ENCODE measurements at places on chromosomes 1 and 21.

- no peak for DNase-seq
These were observed 2.9 kb downstream of the QSOX1 start for GRCh38 chr1:180157576-180158057.

DNA sequence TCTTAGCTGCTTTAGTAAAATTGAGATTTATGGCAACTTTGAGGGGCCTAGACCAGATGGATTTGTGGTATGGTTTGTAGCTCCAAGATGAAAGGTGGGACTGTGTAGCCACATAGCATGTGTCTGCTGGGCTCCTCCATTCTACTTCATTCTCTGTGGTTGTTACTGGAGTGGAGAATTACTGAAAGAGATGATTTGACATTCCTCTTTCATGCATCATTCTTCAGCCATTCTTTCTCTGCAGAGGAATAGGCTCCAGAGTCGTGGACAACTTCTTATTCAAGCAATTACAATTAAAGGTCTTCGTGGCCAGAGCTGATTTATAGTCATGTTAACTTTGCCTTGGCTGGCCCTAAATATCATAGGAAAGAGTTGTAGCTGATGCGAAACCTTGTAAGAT lies 328.9 kb downstream of the PAPPA2 start:
- DNase-seq: no peak

GRCh38 chr1:170424346-170424745 lies 107.6 kb upstream of the GORAB start:
- DNase-seq: no peak

DNA sequence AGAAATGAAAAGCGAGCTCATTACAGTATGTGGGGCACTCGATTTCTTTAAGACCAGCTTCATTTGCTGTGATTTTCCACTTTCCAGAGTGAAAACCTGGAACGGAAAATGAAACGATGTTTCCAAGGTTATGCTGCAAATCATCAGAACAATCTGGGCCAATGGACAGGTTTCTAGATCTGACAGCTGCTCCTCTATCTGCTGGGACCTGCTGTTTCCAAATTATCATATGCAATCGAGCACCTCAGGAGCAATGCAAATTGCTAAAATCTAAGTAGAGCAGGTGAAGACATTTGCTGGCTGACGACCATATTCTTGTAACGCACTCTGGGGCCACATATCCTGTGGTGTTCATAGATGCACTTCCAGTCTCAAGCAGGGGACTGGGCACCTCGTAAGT lies 39.7 kb upstream of the TIAM1 start:
- no peak for DNase-seq

GRCh38 chr1:67339623-67340343 lies 32.1 kb downstream of the IL12RB2 start:
- no peak for DNase-seq

DNA sequence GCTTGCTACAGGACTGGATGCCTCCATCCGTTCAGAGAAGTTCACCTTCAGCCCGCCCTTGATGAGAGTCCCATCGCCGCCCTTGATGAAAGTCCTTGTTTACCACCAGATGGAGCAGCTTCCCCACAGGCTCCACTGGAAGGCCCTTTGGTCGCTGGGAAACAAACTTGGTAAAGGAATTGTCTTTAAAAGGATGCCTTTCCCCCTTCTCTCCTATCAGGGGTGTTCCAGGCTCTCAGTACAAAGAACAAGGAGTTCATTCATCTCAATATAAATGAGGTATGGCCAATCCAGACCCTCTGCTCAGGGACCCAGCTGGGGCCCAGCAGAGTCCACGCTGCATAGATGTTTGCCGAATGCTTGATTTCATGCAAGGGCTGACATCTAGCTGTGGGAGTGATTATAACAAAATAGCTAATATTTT lies 50.8 kb downstream of the CAPN9 start:
- no peak for DNase-seq

- DNase-seq: no peak
These were observed 62.8 kb upstream of the DPH5 start for GRCh38 chr1:101088431-101088830.

DNA sequence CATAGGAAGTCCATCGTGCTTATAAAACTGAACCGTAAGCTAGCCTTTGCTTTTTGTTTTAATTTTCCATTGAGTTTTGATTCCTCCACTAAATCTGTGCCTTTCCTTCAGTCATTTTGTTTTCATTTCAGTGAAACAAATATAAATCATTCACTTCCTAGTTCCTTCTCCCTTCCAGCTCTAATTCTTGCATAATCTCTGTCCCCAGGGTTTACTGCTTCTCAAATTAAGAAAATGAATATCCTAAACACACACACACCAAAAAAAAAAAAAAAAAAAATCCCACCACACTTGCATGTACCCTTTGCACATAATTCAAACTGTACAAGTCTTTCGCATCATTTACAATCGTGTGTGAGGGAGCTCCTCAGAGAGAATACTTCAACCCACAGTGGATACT lies 6.8 kb downstream of the KCNH1 start:
- DNase-seq: no peak

DNA sequence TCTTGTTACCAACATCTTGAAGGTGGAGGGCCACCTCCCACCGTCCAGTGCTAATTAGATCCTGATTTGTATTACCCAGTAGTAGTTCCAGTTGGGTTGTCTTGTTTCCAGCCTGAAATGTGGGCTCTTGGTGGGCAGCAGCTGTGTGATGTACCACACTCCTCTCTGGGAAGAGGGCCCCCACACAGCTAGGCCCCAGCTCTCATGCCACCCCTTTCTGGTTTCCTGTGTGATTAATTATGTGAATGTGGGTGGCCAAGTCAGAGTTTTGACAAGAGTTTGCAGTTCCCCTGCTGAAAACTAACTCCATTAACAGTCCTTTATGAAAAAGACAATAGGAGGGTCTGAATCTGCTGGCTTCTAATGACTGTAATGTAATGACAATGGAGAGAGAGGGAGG lies 3.8 kb downstream of the HMGB4 start:
- no peak for DNase-seq

- DNase-seq: no peak
These were observed 62.8 kb downstream of the NGF start for GRCh38 chr1:115275216-115275615.

DNA sequence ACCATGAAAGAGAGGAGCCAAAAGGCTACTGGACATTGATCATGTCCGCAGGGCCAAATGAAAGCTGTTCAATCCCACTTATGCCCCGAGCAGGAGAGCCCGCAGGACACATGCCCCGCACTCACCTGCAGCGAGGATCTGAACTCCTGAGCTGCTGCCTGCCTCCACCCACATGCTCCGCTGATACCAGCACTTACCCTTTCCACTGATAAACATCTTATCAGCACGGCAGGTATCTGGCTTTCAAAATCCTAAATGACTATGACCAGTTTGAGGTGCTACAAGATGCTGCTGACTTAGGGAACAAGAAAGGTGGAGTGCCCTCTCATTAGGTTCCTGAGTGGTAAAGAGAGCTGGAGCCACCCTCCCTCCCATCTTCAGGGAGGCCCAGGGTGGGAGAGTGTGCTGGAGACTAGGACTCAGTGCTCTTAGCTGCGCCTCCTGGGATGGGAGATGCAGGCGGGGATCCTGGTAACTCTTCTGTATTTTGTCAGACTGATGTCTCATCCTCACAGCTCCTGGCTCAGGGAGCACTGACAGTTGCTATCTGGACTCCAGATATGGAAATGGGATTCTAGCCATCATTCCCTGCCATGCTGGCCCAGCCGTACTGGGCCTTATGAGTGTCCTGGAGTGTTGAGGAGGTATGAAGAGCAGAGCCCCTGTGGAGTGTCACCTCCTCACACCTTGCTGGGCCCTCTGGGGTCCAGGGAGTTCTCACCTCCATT lies 86.4 kb upstream of the F3 start:
- no peak for DNase-seq

DNA sequence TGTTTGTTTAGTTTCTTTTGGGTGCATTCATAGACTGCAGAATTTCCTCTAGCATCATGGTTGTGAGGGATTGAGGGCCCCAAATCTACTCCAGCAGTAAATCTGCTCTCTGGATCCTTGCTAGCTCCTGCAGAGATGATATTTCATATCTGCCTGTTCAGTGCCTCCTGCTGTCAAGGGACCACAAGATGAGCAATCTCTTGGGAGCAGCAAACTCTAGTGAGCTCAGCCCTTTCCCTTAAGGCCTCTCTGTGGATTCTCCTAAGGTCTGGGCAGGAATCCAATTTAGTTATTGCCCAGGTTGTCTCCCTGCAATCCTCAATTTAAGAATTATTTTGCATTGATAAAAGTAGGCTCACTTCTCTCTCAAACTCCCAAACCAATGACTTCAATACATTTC lies 76.9 kb downstream of the RGS18 start:
- DNase-seq: no peak

DNA sequence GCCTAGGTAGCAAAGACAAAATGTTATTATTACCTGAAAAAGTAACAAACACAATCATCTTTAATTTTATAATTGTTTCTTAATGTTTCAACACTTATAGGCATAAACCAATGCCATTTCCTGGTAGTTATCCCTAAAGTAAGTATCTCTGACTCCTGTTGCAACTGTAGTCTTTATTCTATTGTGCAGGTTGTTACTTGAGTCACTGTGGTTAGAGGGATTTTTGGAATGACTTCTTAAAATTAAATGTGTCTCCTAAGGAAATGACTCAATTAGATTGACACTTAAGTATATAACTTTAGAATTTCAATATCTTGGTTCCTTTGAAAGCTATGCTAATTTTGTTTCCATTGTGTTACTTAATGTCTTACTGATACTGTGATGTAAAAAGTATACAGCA lies 143.9 kb downstream of the PHTF1 start:
- no peak for DNase-seq

DNA sequence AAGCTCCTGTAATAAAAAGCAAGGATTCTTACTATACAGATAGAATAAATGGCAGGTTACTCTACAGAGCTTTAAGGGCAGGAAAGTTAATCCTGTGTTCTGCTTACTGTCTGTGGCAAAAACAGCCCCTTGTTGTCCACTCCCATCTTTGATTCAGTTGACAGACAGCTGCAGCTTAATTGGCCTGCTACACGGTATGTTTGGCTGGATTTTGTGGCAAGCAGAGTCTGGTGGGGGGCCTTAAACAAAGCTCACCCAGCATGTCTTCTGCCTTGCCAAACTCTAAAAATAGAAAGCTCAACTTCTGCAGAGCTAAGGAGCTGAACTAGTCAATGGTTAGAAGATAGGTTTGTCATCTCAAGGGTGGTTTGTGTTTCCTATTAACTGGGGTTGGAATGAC lies 407.2 kb downstream of the HLX start:
- DNase-seq: no peak

GRCh38 chr1:238221738-238222137 lies 331.0 kb upstream of the ZP4 start:
- no peak for DNase-seq

DNA sequence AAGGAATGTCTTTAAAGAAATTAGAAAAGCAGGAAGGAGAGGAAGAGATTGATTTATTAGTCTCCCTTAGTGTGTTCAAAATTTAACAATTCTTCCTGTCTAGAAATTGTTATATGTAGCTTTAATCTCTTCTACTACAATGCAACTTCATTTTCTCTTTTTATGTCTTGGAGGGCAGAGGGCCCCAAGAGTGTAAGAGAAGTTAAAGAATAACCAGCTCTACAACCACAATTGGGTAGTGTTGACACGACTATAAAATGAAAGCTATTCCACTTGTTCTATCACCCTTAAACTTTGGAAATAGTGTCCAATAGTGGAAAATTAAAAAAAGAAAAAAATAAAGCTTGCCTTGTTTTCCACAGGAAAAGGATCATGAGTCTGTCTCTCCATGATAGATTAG lies 82.6 kb upstream of the DPYD start:
- no peak for DNase-seq

- DNase-seq: no peak
These were observed 14.7 kb downstream of the METTL18 start for GRCh38 chr1:169779970-169780369.

GRCh38 chr1:180271272-180272255 lies 41.5 kb downstream of the LHX4 start:
- no peak for DNase-seq

- DNase-seq: no peak
These were observed 111.6 kb upstream of the ERRFI1 start for GRCh38 chr1:8137481-8138244.

DNA sequence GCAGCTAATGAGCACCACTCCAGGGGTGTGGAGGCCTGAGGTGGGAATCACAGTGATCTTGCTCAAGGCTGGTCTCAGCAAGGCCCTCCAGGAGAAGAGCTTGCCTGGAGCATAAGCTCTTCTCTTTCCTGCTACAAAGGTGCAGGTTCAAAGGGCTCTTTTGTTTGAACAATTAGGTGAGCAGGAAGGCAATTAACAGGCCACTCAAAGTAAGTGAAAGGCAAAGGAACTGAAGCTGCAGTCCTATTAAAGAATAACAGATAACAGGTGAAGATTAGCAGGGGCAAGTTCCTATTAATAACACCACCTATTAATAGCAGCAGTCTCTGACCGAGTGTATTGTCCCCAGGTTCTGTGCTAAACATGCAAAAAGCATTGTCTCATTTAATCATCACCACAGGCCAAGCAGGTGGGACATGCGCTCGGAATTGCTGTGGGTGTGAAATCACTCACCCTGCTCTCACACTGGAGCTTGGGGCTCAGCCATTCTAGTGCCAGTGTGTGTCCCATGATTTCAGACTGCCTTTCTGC lies 113.8 kb downstream of the RHOU start:
- DNase-seq: no peak

- no peak for DNase-seq
These were observed 33.4 kb downstream of the TMCC2 start for GRCh38 chr1:205260948-205261732.

DNA sequence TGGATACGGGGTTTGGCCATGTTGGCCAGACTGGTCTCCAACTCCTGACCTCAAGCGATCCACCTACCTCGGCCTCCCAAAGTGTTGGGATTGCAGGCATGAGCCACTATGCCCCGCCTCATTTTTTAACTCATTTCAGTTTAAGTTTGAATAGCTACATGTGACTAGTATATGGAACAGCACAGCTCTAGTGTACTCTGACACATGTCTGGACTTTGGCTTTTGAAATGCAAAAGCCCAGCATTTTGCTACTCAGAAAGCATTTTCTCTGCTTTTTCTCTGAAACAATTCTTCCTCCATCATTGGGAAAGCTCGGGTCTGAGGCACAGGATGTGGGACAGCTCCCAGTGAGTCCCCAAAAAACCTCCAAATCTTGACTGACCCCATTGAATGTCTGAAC lies 4.0 kb upstream of the SSR2 start:
- DNase-seq: no peak

DNA sequence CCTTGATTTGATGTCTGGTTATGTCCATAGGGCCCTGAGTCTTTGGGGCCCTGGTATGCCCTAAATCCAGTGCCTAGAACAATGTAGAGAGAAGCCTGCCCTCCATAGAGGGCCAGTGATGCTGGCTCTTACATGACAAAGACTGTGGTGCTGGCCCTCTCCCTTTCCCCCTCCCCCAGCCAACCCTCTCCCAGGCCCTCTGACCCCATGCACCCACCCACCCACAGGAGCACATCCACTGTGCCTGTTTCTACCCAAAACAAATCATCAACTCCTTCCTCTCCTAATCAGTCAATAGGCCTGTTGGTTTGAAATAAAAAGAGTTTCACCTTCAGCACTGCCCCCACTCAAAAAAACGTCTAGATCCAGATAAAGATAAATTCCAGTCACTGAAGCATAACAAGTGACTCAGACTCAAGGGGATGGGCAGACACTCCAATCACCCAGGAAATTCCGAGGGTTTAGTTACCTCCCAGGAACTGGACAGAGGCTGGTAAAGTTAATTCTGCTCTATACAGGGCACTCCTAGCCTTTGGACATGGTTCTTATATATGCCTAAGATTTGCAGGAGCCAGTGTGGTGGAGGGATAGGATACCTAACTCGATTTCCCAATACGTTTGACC lies 144.8 kb upstream of the VANGL1 start:
- no peak for DNase-seq
